ENCODE measurements at places on chromosomes 7 and 10.
A peak's percentile ranks its signal among the peaks of the same experiment; 100 is the strongest.

DNA sequence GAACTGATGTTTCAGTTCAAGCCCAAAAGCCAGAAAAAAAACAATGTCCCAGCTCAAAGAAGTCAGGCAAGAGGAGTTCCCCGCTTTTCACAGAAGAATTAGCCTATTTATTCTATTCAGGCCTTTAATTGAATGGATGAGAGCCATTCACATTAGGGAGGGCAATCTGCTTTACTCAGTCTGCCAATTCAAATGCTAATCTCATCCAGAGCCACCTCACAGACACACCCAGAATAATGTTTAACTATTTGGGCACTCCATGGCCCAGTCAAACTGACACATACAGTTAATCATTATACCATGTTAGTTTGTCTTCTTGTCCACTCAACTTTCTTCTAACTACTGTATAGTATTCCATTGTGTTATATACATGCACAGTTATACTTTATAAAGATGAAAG lies 2.6 kb upstream of the NPSR1 start:
- no peak for DNase-seq
- H3K4me3 ChIP-seq, result no peak overlapping the region
- H3K4me1 ChIP-seq, result no peaks in the 10 kb centered on the region
- H3K36me3 ChIP-seq, result no peaks in the 10 kb centered on the region
- no peak overlapping the region for H3K27ac ChIP-seq

DNA sequence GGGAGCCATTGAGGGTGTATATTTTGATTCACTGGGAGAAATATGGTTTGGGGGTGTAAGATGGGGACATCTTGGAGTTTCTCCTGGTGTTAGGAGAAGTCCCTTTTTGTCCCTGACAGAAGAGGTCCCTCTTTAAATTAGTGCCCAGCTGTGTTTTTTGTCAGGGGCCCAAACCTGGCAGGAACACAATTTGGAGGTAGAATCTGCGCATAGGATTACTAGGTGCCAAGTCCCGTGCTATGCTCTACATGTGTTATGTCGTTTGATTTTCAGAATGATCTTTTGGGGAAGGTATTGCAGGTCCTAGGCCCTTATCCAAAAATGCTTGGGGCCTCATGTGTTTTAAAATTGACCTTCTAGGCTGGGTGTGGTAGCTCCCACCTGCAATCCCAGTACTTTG lies 36.8 kb upstream of the HABP2 start:
- H3K36me3 ChIP-seq, result no peaks in the 10 kb centered on the region
- no peaks in the 10 kb centered on the region for H3K4me1 ChIP-seq
- H3K4me3 ChIP-seq, result no peak overlapping the region
- DNase-seq, result no peak
- no peak overlapping the region for H3K27ac ChIP-seq

- no peak overlapping the region for H3K27ac ChIP-seq
- no peak for DNase-seq
- H3K4me3 ChIP-seq, result no peak overlapping the region
- no peaks in the 10 kb centered on the region for H3K4me1 ChIP-seq
- H3K27me3 ChIP-seq, result no peaks in the 10 kb centered on the region
Observed at GRCh38 chr7:17584822-17585221, 286.4 kb downstream of the AHR start.

GRCh38 chr7:69860941-69861622 lies 262.8 kb downstream of the AUTS2 start:
- no peaks in the 10 kb centered on the region for H3K36me3 ChIP-seq
- no peaks in the 10 kb centered on the region for H3K4me1 ChIP-seq
- no peaks in the 10 kb centered on the region for H3K27me3 ChIP-seq
- DNase-seq, result no peak

- H3K4me3 ChIP-seq, result peak overlapping the region; percentile 83
- no peaks in the 10 kb centered on the region for H3K27me3 ChIP-seq
- H3K27ac ChIP-seq, result peak overlapping the region; percentile 96
- DNase-seq, result no peak
- H3K4me1 ChIP-seq, result peaks cover 23% of the 10 kb centered on the region
- no peaks in the 10 kb centered on the region for H3K36me3 ChIP-seq
Observed at GRCh38 chr10:63630931-63631680, 109.9 kb downstream of the REEP3 start.

- no peaks in the 10 kb centered on the region for H3K27me3 ChIP-seq
- no peaks in the 10 kb centered on the region for H3K4me1 ChIP-seq
- no peak for DNase-seq
- no peak overlapping the region for H3K27ac ChIP-seq
- no peaks in the 10 kb centered on the region for H3K36me3 ChIP-seq
Observed at GRCh38 chr10:82643076-82643475, 768.1 kb downstream of the NRG3 start.

- no peak overlapping the region for H3K4me3 ChIP-seq
- H3K4me1 ChIP-seq, result peaks cover 10% of the 10 kb centered on the region
- no peak overlapping the region for H3K27ac ChIP-seq
- no peaks in the 10 kb centered on the region for H3K36me3 ChIP-seq
Observed at GRCh38 chr7:95933618-95934017, 161.3 kb downstream of the DYNC1I1 start.

- H3K27ac ChIP-seq, result no peak overlapping the region
- H3K4me3 ChIP-seq, result no peak overlapping the region
- H3K27me3 ChIP-seq, result no peaks in the 10 kb centered on the region
- no peaks in the 10 kb centered on the region for H3K36me3 ChIP-seq
Observed at GRCh38 chr10:124164264-124164663, 70.9 kb upstream of the CHST15 start.

GRCh38 chr7:157058701-157059100 lies 48.2 kb upstream of the MNX1 start:
- DNase-seq, result no peak
- H3K4me1 ChIP-seq, result no peaks in the 10 kb centered on the region
- H3K4me3 ChIP-seq, result no peak overlapping the region
- no peaks in the 10 kb centered on the region for H3K27me3 ChIP-seq
- H3K36me3 ChIP-seq, result no peaks in the 10 kb centered on the region

DNA sequence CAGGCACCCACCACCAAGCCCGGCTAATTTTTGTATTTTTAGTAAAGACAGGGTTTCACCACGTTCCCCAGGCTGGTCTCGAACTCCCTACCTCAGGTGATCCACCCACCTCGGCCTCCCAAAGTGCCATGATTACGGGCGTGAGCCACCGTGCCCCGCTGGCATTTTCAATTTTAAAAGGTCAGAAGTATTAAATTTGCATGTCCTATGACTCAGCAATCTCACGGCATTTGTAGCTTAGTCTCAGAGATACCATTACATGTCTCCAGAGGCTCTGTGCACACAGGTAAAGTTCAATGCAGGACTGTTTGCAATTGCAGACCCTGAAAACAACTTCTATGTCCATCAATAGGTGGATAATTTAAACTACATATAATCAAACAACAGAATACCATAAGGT lies 99.2 kb downstream of the DLG5 start:
- DNase-seq, result no peak
- H3K27me3 ChIP-seq, result no peaks in the 10 kb centered on the region
- H3K36me3 ChIP-seq, result no peaks in the 10 kb centered on the region
- no peak overlapping the region for H3K4me3 ChIP-seq
- peaks cover 11% of the 10 kb centered on the region for H3K4me1 ChIP-seq

GRCh38 chr10:84668186-84668763 lies 339.9 kb downstream of the CCSER2 start:
- DNase-seq, result no peak
- no peaks in the 10 kb centered on the region for H3K4me1 ChIP-seq
- no peak overlapping the region for H3K4me3 ChIP-seq
- no peaks in the 10 kb centered on the region for H3K27me3 ChIP-seq
- no peaks in the 10 kb centered on the region for H3K36me3 ChIP-seq
- H3K27ac ChIP-seq, result no peak overlapping the region

- no peaks in the 10 kb centered on the region for H3K36me3 ChIP-seq
- H3K27ac ChIP-seq, result no peak overlapping the region
- no peak overlapping the region for H3K4me3 ChIP-seq
- no peaks in the 10 kb centered on the region for H3K4me1 ChIP-seq
- DNase-seq, result no peak
Observed at GRCh38 chr7:98458090-98458875, 57.4 kb upstream of the BAIAP2L1 start.

DNA sequence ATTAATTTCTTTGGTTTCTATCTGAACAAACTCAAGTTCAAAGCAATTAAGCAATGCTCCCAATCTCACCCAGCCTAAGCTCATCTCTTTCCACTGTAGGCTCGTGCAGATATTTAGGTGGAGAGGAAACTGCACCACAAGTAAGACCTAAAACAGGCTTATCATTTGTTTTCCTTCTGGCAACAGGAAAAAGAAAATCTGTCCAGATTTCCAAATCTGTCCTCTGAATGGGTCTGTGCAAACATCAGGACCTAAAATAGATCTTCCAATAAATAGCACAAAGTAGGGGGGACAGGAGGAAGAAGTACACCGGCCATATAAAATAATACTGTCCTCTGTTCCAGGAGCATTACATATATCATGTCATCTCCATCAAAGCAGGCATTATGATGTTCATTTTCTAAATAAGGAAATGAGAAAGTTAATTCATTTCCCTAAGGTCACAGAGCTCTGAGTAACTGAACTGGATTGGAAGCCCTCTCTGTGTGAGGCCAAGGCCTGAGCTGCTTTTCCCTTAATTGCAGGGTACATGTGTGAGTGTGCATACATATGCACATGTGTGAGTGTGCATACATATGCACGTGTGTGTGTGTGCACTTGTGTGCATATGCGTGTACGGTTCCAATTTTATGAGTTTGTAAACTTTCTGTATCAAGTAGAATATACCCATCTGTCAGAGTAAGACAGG lies 92.8 kb upstream of the PARD3 start:
- H3K27me3 ChIP-seq, result no peaks in the 10 kb centered on the region
- no peak overlapping the region for H3K4me3 ChIP-seq
- H3K4me1 ChIP-seq, result no peaks in the 10 kb centered on the region
- DNase-seq, result no peak
- H3K27ac ChIP-seq, result no peak overlapping the region

- no peaks in the 10 kb centered on the region for H3K36me3 ChIP-seq
- H3K4me1 ChIP-seq, result no peaks in the 10 kb centered on the region
- H3K27me3 ChIP-seq, result no peaks in the 10 kb centered on the region
Observed at GRCh38 chr10:29876008-29876555, 183.3 kb downstream of the JCAD start.

- H3K27ac ChIP-seq, result no peak overlapping the region
- DNase-seq, result no peak
- no peaks in the 10 kb centered on the region for H3K36me3 ChIP-seq
- H3K27me3 ChIP-seq, result peaks cover 3% of the 10 kb centered on the region
- H3K4me1 ChIP-seq, result no peaks in the 10 kb centered on the region
Observed at GRCh38 chr10:133616371-133617130, 10.0 kb downstream of the FRG2B start.

DNA sequence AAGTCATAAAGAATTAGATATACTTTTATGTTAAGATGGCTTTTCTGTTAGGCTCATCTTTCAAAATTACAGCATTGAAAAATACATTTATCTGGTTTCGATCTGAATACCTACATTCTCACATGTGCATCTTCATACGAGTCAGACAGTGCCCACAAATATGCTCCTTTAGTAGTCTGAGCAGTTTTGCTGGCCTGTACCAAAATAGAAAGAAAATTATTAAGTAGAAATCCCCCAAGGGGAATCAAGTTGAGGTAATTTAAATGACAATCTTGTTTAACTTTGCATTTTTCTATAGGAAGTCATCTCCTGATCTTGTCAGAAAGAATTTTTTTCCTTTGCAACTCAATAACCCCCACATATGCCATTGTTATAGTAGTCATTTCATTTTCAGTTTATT lies 287.4 kb upstream of the SEMA3D start:
- H3K4me3 ChIP-seq, result no peak overlapping the region
- H3K4me1 ChIP-seq, result no peaks in the 10 kb centered on the region
- DNase-seq, result no peak
- no peaks in the 10 kb centered on the region for H3K27me3 ChIP-seq
- H3K36me3 ChIP-seq, result no peaks in the 10 kb centered on the region
- no peak overlapping the region for H3K27ac ChIP-seq

GRCh38 chr7:11638011-11638774 lies 193.8 kb downstream of the THSD7A start:
- no peaks in the 10 kb centered on the region for H3K36me3 ChIP-seq

GRCh38 chr10:93368210-93368609 lies 113.9 kb downstream of the MYOF start:
- H3K4me3 ChIP-seq, result no peak overlapping the region
- no peaks in the 10 kb centered on the region for H3K36me3 ChIP-seq
- DNase-seq, result no peak
- no peak overlapping the region for H3K27ac ChIP-seq
- no peaks in the 10 kb centered on the region for H3K4me1 ChIP-seq
- no peaks in the 10 kb centered on the region for H3K27me3 ChIP-seq

GRCh38 chr10:119516381-119517234 lies 25.9 kb downstream of the RGS10 start:
- no peak overlapping the region for H3K4me3 ChIP-seq
- no peak overlapping the region for H3K27ac ChIP-seq
- H3K27me3 ChIP-seq, result no peaks in the 10 kb centered on the region
- no peaks in the 10 kb centered on the region for H3K4me1 ChIP-seq

DNA sequence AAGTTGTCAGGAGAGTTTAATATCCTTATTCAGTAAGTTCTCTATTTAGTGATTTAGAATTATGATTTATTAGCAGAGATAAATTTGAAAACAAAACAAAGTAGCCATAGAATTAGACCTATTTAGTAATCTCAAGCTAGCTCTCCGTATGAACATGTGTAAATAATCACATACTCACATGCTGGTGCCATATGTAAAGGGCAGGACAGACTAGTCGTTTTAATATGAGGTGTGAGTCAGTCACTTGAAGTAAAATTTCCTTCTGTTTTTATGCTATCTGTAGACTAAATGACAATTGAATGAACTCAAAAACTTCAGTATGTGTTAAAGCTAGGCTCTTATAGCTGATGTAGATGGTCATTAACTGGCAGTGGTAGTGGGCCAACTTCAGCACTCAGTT lies 67.1 kb downstream of the WAC start:
- H3K4me3 ChIP-seq, result no peak overlapping the region
- H3K27ac ChIP-seq, result no peak overlapping the region
- H3K4me1 ChIP-seq, result peaks cover 49% of the 10 kb centered on the region
- no peaks in the 10 kb centered on the region for H3K36me3 ChIP-seq

- DNase-seq, result no peak
- no peak overlapping the region for H3K4me3 ChIP-seq
- H3K4me1 ChIP-seq, result peaks cover 19% of the 10 kb centered on the region
Observed at GRCh38 chr7:105196473-105196872, 182.5 kb downstream of the KMT2E start.

- H3K27ac ChIP-seq, result no peak overlapping the region
- H3K4me1 ChIP-seq, result no peaks in the 10 kb centered on the region
- no peaks in the 10 kb centered on the region for H3K27me3 ChIP-seq
- no peak overlapping the region for H3K4me3 ChIP-seq
- DNase-seq, result no peak
Observed at GRCh38 chr10:2659660-2660209, 407.6 kb upstream of the PFKP start.

GRCh38 chr7:81534996-81535395 lies 234.9 kb downstream of the HGF start:
- DNase-seq, result no peak
- H3K4me3 ChIP-seq, result no peak overlapping the region
- no peaks in the 10 kb centered on the region for H3K36me3 ChIP-seq
- no peaks in the 10 kb centered on the region for H3K27me3 ChIP-seq
- no peaks in the 10 kb centered on the region for H3K4me1 ChIP-seq

DNA sequence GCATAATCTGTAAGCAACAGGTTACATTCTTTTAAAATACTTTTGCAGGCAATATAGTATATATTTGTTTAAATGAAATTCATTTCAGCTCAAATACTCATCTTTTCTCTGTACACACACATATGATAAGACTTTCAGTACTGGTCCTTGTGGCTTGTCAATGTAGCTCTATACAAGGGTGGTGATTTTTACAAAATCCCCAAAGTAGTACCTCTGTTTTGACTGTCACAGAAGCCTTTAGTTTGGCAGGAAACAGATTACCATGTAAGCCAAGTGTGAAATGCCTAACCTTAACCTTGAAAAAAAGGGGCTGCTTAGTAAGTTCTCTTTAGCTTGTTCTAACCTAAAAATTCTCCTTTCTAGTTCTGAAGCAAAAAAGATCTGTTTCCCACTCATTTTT lies 87.9 kb downstream of the KCND2 start:
- H3K4me1 ChIP-seq, result no peaks in the 10 kb centered on the region
- no peak for DNase-seq
- H3K27me3 ChIP-seq, result no peaks in the 10 kb centered on the region
- no peak overlapping the region for H3K4me3 ChIP-seq
- no peaks in the 10 kb centered on the region for H3K36me3 ChIP-seq
- no peak overlapping the region for H3K27ac ChIP-seq
